Fibroblast of villous mesenchyme (primary cell): ENCODE measurements at places on chromosomes 12 and 14. TPM values are rescaled to one million over a fixed set of nuclear protein-coding genes. Genes with fewer than 3 reads are reported as not detected.

GRCh38 chr14:68795597-68796417, 2.9 kb upstream of the ZFP36L1 start:
- DNase-seq: peak; percentile 74

GRCh38 chr12:5511644-5512600, 80.0 kb downstream of the NTF3 start:
- DNase-seq: peak; percentile 34

DNA sequence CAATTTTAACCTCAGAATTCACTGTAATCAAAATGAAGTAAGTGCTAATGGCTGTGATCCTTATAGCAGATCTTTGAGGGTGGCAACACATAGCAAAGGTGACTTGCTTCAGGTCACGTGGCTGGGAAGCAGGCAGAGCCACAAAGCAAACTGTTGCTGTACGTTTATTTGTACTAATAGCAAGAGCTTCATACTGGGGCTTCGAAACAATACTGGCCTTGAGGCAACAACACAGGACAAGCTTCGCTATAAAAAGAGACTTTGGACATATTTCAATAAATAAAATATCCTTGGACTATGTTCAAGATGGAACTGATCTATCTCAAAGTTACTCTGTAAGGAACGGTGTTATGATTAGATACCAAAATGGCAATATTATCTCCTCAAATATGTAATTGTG, 44.6 kb downstream of the MSRB3 start:
- no peak for DNase-seq

- no peak for DNase-seq
These were observed 78.1 kb downstream of the KSR2 start for GRCh38 chr12:117890644-117891043.

GRCh38 chr12:117592588-117593305, 231.3 kb upstream of the NOS1 start:
- DNase-seq: no peak

DNA sequence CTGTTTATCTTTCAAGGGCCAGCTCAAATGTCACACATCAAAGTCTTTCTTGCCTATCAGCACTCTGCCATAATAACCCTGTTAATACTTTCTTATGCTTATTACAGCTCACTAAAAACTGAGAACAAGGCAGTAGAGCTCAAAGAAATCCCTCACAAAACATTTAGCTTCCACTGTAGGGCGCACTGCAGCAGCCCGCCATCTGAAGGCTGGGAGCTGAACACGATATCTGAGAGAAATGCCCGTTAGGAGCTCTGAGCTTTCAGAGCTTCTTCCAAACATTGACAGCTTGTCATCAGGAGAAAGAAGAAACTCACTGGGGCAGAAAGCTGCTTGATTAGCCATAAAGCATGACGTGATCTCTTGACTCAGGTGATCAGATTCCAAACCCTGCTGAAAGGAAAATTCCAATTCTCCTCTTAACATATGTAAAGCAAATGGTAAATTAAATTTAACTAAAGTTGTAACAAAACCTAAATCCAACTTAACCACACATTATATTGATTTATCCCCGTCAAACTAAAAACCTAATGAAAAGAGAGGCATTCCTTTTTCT, 175.7 kb downstream of the C12orf50 start:
- no peak for DNase-seq

- no peak for DNase-seq
These were observed 108.2 kb downstream of the PHETA1 start for GRCh38 chr12:111260732-111261131.

BAZ1A gene
- 29.6 and 49.2 TPM in 2 replicates for total RNA-seq

KRT2 gene
- not detected in 2 replicates for total RNA-seq

- DNase-seq: no peak
These were observed 32.2 kb downstream of the FGD6 start for GRCh38 chr12:95185072-95185471.

DNA sequence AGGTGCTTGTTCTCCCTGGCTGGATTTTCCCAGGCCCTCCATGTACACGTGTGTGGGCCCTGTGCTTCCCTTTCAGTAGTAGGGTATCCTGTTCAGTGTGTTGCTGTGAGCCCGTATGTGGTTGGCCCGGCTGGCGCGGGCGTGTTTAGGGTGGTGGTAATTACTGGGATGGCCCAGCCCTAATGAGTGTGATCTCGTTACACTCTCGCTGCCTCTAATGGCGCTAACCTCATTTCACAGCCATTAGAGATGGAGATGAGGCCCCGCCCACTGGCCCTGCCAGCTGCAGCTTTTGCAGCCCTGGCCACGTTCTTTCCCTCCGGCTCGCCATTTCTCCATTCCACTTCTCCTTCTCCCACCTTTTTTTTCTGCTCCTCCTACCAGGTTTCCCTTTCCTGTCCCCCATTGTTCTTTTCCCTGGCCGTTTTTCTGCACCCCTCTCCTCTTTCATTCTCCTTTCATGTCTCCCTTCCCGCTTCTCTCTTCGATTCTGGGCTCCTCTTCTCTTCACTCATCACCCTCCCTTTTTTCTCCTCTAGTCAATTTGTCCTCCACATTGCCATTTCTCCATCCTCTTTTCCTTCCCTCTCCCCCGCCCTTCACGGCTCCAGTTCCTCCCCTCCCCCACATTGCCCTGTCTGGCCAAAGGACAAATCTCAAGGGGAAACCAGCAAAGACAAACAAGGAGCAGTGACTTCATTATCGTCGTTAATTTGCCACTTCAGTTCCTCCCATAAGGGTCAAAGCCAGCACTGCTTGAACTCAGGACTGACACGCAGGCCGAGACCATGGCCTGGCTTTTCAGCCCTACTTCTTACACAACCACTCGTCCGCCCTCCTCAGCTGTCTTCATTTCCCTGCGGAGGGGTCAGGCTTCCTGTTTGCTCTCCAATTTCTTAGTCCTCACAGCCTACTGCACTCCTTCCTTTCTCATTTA, 6.8 kb downstream of the ZFHX2 start:
- DNase-seq: no peak

GRCh38 chr14:22626590-22626989, 17.6 kb downstream of the OR6J1 start:
- DNase-seq: no peak

- no peak for DNase-seq
These were observed 38.6 kb downstream of the SPTSSA start for GRCh38 chr14:34423445-34423844.

GRCh38 chr14:60329274-60329673, 80.3 kb downstream of the PPM1A start:
- no peak for DNase-seq

GRCh38 chr14:93978735-93979134, 2.4 kb upstream of the ASB2 start:
- no peak for DNase-seq

DNA sequence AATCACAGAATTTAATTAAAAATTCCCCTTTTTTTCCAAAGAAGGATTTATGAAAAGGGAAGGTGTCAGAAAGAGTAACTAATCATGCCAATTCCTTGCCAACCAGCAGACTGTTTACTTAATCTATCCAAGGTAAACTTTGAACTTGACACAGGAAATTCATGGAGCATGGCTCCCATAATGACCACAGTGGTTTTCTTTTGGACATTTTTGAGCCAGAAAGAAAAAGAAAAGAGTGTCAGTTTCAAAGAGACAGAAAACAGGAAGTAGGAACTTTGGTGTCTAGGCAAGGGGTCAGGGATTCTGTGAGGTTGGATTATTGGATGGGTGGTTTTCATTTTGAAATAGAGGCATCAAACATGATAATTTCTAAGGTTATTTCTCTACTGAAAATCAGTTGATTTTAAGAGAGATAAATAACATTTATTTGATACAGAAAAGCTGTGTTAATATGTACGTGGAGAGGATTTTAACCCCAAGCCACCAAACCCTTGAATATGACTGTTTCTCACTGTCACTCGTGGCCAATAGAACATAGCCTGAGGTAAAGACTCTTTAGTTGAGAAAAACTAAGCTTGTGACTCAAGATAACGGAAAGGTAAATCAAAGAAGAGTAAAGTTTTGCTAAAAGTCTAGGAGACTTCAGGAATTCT, 196.1 kb downstream of the TTC6 start:
- no peak for DNase-seq

- DNase-seq: peak; percentile 74
These were observed at the start of gene NUAK1 for GRCh38 chr12:106138633-106139421. NUAK1 (minus strand) TSS chr12:106138954; CDS start chr12:106138653, 301 bp downstream.

GRCh38 chr12:48788524-48788853, 400 bp downstream of the ADCY6 start:
- no peak for DNase-seq

TMPRSS12 gene
- under 0.01 TPM in 1 of 2 replicates, not detected in the other for total RNA-seq

DNA sequence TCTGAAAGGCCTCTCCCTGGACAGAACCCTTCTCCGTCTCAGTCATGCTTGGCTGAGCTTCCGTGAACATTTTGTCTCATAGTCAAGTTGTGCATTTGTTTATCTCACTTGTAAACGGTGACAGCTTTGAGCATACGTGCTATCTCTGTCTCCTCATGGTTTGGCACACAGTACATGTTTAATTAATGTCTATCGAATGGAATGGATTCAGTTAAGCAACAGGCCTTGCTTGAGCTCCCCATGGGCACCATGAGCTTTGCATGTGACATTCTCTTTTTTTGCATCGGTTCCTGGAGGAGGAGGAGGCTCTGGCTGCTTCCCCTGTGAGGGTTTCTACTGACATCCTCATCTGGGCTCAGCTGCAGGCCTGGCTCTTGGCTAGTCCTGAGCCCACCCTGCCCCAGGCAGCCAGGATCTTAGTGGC, 80.0 kb downstream of the PRIMA1 start:
- no peak for DNase-seq

- peak; percentile 44 for DNase-seq
These were observed 21.8 kb downstream of the SENP1 start for GRCh38 chr12:48084066-48084465.

- no peak for DNase-seq
These were observed 249.1 kb downstream of the AKAP6 start for GRCh38 chr14:32578181-32578580.

DNA sequence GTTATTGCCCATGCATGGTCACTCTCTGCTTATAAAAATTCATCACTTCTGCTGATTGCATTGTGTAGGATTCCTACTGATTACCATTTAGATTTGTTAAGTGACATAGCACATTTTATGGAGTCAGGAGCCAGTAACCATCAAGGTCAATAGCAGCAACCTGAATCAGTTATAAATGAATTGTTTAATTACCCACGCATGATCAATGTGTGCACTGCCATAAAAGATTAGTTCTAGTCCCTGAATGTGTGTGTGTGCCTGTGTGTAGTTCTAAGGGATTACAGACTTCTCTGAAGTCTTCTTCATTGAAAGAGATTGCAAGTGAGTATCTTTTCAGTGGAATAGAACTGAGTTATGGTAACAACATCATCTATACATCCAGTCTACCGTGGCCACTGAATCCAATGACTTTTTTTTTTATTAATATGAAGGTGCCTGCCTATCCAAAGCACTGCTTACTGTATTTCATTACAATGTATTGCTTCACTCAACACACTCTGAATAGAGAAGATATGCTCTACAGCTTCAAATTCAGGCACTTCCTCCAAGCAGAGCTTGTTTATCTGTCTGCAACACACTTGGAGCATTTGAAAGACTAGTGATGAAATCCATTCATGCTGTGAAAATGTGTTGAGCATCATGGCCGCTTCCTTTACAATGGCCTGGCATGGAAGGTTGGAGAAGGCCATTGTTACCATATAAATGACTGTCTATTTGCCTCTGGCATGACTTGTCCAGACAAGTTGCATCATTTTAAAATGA, 381.7 kb downstream of the DIO2 start:
- no peak for DNase-seq

GRCh38 chr12:71007781-71008404, 87.4 kb upstream of the PTPRR start:
- DNase-seq: no peak

GRCh38 chr12:116236976-116237375, 40.5 kb downstream of the MED13L start:
- no peak for DNase-seq

RNF10 gene
- total RNA-seq: 127 and 175 TPM in 2 replicates

MPHOSPH9 gene
- total RNA-seq: 43.5 and 61.3 TPM in 2 replicates

- DNase-seq: no peak
These were observed 27.6 kb upstream of the PPM1A start for GRCh38 chr14:60221457-60221856.

- DNase-seq: peak; percentile 21
These were observed at the start of gene CNTN1 for GRCh38 chr12:40691913-40692764. CNTN1 (plus strand) TSS chr12:40692439.

- no peak for DNase-seq
These were observed 206.8 kb upstream of the LHX5 start for GRCh38 chr12:113678223-113679119.

DNA sequence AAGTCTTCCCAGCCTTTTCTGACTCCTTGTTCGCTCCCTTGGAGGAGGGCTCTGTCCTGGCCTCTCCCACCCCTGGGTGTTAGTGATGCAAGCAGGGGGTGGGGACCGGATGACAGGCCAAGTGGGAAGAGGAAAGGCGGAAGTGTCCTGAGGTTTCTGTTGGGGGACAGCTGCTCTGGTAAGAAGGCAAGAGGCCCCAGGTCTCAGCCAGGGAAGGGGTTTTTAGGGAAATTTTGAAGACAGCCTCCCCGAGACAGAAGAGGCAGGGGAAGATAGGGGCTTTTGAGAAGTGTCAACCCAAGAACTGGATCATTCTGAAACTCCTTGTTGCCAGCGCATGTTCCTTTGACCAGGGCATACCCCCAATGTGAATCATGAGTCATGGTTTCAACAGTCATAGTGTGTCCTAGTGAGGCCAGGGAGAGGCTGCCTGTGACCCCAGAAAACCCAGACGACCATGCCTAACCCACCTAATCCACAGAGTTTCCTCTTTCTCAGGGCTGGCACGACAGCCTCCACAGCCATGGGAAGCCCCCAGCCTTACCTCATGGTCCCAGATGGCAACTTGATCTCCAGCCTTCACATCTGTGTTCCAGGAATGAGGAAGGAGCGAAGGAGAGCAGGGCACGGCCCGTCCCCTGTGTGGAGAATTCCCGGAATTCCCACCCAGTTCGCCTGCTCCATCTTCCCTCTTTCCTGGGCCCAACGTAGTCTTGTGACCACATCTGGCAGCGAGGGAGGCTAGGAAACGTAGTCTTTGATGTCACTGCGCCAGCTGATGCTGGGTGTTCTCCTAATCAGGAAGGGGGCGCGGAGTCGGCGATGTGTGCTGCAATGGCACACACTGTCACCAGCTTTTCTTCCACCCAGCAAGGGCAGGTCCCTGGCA, 4.9 kb upstream of the GPR132 start:
- DNase-seq: no peak

TAC3 gene
- total RNA-seq: 0.43 TPM in 1 of 2 replicates, not detected in the other

RILPL1 gene
- 10.6 and 13.4 TPM in 2 replicates for total RNA-seq

DNA sequence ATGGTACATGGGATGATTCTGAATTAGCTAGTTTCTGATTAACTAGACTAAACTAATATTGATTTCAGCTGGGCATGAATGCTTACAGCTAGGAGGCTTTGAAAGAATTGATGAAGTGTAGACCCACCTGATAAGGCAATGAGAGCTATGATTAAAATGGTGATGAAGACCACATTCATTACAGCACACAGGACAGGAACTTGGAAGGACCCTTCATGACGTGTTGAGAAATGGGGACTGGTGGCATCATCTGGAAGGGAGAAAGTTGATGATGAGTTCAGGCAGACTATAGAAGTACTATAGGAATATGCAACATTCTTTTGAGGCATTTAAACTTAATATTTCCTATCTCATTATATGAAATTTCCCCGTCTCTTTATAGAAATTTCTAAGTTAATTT, 4.5 kb downstream of the CD69 start:
- no peak for DNase-seq

NUMB gene
- 35.1 and 35.4 TPM in 2 replicates for total RNA-seq
